ENCODE measurements at places on chromosomes 7 and 10.

DNA sequence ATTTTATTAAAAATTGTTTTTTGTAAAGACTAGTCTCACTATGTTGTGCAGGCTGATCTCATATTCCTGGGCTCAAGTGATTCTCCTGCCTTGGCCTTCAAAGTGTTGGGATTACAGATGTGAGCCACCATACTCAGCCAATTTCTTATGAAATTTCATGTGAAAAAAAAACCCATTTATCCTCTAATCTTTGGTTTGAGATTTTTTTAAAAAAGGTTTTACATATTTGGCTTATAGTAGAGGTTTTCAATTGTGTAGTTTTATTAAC lies 35.5 kb upstream of the ZNF32 start:
- no peak for DNase-seq

- peak; percentile 77 for DNase-seq
Observed at GRCh38 chr10:59585046-59585700, 124.5 kb downstream of the SLC16A9 start.

DNA sequence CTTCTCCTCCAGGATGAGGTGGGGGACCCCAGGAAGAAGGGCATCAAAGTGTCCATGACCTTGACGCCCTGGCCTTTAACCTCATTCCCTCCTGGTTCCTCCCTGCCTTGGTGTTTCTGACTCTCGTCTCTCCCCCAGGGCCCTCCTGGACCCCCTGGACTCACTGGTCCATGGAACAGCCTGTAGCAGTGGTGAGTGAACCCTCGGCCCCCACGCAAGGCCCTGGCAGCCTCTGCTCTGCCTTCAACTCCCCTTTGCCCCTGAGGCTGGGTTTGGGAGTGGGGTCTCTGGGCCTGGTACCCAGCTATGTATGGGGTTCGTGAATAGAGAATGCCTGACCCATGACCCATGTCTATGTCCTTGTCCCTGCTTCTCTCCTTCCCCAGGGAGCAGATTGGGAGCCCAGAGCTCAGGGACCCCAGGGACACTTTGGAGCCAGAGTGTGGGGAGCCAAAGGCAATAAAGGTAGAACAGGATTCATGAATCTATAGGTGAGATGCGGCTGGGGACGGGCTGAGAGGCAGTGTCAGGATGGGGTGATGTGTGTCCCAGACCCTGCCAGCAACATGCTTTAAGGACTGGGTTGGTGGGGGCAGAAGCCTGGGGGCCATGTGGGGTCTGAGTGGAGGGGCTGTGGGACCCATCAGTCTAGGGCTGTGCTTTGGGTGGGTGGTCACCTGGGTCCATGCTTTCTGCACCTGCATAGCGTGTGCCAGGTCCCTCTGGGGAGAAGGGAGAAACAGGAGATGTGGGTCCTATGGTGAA lies 18.4 kb upstream of the VOPP1 start:
- no peak for DNase-seq

- no peak for DNase-seq
Observed at GRCh38 chr10:93977442-93977841, 16.3 kb upstream of the PLCE1 start.

DNA sequence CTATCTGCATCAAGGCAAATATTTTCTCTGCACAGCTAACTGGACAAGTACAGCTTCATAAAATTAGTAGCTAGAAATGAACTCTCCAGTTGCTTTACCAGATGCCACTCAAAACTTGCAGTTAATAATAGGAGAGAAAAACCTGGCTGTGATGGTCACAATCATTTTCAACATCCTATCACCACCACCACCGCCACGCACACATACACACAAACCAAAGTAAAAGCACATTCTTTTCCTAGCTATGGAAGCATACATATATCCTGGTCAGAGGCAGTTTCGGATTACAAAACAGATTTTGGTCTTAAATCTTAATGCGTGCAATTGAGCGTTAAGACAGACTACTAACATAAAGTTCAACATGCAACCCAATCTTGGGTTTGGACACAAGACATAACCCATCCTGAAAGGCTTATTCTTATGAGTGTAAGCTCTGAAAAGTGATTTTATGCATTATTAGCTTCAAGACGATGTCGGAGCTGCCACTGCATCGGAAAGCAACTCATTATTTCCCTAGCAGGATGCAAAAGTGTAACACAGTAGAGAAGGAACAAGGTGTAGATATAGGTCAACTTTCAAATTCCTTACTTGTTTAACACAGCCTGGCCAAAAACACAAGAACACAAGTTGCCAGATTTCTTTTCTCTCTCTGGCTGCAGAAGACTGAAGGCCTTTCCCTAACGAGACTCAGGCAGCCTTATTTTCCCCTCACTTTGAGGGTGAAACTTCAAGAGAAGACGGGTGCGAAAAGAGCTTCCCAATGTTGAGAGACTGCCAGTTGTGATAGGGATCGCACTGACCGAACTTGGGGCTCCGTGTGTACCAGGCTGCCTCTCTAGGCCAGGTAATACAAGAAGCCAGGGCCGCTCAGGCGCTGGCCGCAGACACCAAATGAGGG lies 1.2 kb downstream of the CACUL1 start:
- DNase-seq = no peak

DNA sequence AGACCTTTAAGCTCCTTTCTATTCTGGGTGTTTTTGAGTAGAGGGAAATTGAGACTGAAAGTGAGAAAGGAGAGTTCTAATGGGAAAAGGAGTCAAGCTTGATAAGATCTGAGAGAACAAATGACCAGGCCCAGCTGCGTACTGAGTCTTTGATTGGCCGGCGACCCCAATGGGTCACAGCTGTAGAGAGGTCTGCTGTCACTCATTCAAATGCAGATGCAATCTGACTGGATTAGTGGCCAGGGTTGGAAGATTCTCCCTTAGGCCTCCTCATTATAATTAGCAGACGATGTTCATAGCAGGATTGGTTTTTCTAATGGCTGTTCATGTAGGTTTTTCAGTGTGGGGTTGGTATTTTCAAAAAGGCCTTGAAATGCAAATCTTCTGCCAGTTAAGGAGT lies 127.2 kb upstream of the SLC25A13 start:
- DNase-seq = no peak

DNA sequence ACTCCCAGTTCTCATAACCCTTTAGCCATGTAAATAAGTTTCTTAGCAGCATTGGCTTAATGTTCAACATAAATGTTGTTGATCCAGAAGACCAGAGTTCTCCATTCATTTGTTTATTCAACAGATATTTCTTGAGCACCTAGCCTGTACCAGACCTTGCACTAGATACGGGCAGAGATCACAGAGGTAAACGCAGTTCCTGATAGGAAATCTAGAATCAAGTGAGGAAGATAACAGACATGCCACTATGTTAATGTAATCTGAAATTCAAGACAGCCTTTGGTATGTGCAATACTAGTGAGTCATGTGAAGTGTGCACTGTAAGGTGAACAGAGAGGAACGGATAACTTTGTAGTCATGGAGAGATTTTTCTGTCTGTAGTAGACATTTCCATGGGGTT lies 3.0 kb downstream of the BUB3 start:
- no peak for DNase-seq
